ENCODE measurements at places on chromosomes 12 and 14. TPM values are rescaled to one million over a fixed set of nuclear protein-coding genes. Genes with fewer than 3 reads are reported as not detected.

- no peak for DNase-seq
Observed at GRCh38 chr14:50785457-50786063, 45.4 kb downstream of the NIN start.

DNA sequence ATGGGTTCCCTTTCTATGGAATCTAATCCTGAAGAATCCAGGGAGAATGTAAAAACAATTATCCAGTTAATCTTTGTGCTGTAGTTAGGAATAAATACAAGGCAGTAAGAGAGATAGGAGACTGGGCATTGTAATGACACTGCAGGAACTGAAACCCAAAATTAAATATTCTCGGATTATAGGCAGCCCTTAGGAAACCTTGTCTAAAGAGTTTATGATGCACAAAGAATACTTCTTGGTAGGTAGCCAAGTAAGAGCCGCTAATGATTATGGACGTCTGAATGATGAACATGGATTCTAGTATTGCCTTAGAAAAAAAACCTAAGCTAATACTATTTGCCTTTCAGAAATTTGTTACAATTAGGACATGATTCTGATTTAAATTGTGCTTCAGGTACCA, 165.4 kb upstream of the LRIG3 start:
- DNase-seq: no peak

- no peak for DNase-seq
Observed at GRCh38 chr14:99450266-99450665, 30.4 kb downstream of the SETD3 start.

CLEC4D gene
- not detected for polyA plus RNA-seq

PPP4R4 gene
- polyA plus RNA-seq: not detected

All from muscle of arm (tissue), 14 donors.